Stimulated activated CD4-positive, alpha-beta T cell treated with anti-CD3 and anti-CD28 coated beads, TNF-alpha, amount 100 ng/mL, for 4 hours (primary cell): ENCODE measurements at places on chromosomes 3 and 15.

- no peak for DNase-seq
Measured at GRCh38 chr15:72421484-72421883, 23.4 kb downstream of the TMEM202 start.

GRCh38 chr3:96017556-96017955, 796.8 kb upstream of the EPHA6 start:
- no peak for DNase-seq

DNA sequence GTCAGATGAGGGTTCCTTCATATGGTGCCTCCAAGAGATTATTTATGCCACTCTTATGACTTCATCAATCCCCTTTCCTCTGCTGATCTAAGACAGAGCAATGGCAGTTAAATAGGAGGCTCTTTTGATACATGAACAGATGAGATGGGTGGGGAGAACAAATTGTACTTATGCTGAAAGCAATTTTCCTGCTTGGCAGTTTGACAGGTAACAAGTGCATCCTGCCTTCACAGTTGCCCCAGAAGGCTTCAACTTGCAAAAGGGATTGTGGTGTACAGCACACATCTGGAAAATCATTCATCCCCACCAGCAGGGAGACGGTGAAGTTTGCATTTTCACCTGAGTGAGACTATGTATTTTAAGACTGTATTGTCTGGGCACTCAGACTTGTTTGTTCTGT, 27.3 kb downstream of the ENTPD3 start:
- DNase-seq, result no peak

DNA sequence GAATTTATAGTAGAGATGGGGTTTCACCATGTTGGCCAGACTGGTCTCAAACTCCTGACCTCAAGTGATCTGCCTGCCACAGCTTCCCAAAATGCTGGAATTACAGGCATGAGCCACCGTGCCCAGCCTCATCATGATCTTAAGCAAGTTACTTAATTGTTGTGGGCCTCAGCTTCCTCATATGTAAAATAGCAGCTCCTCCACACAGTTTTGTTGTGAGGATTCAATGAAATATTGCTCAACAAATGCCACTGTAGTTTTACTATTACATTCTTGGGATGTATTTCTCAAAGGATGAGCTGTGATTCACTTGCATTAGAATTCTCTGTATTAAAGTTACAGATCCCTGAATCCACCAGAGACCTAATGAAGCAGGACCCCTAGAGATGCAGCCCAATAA, 168.8 kb downstream of the ADAMTS9 start:
- no peak for DNase-seq

DNA sequence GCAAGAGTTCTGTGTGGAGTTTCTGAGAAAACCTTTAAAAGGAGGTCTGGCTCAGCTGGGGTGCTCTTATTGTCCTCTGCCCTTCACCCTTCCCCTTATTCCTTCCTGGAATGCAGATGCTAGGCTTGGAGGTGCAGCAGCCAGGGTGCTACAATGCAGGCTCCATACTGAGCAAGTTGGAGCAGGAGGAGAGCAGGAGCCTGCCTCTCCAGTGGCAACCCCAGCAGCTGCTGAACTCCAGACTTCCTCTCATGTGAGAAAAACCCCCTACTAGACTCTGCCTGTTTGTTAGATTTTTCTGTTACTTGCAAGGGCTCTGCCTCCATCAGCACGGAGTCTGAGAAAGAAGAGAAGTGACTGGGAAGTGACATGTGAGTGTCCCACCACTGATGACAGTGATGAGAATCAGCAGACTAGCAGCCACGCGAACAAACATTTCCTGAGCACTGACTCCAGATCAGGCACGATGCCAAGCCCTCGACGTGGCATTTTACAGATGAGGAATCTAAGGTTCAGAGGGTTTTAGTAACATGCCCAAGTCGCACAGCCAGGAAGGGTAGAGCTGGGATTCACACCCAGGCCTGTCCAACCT, 16.1 kb upstream of the RARRES1 start:
- DNase-seq, result no peak

GRCh38 chr3:17846466-17846865, 104.0 kb upstream of the TBC1D5 start:
- no peak for DNase-seq
